Camera-type eye (tissue), 1 donor: ENCODE measurements at places on chromosomes 11 and 22. TPM values are rescaled to one million over a fixed set of nuclear protein-coding genes. Genes with fewer than 3 reads are reported as not detected.

The AIFM3 gene
- 26.3 TPM for total RNA-seq

The GVQW3 gene
- 20.3 TPM for total RNA-seq

The POLR2F gene
- 32.8 TPM for total RNA-seq

The SEC14L6 gene
- 4.1 TPM for total RNA-seq
